ENCODE measurements at places on chromosomes 4 and X.
A peak's percentile ranks its signal among the peaks of the same experiment; 100 is the strongest.

DNA sequence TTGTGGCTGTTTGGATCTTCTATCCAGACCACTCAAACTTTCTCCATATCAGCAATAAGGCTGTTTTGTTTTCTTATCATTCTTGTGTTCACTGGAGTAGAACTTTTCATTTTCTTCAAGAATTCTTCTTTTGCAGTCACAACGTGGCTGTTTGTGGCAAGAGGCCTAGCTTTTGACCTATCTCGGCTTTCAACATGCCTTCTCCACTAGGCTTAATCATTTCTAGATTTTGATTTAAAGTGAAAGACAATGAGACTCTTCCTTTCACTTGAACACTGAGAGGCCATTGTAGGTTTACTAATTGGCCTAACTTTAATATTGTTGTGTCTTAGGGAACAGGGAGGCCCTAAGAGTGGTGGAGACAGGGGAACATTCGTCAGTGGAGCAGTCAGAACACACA lies 19.1 kb downstream of the FGF2 start:
- no peak for DNase-seq

GRCh38 chr4:87497159-87497558 lies 32.0 kb downstream of the SPARCL1 start:
- peak; percentile 32 for DNase-seq

GRCh38 chr4:169485086-169485485 lies 127.3 kb downstream of the NEK1 start:
- DNase-seq = no peak

- no peak for DNase-seq
Observed at GRCh38 chr4:184439856-184440594, 34.3 kb downstream of the IRF2 start.

DNA sequence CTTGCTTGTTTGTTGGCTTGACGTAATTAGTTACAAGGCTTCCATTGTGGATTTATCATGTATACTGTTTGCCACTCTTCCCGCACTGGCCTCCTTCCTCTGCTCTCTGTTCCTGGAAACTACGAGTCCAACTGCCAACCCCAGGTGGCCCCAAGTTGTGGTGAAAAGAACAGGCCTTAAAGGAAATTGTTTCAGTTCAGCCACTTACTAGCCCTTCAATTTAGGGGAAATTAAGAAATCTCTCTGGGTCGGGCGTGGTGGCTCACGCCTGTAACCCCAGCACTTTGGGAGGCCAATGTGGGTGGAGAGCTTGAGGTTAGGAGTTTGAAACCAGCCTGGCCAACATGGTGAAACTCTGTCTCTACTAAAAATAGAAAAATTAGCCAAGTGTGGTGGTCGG lies 28.0 kb downstream of the RBM47 start:
- DNase-seq = no peak

DNA sequence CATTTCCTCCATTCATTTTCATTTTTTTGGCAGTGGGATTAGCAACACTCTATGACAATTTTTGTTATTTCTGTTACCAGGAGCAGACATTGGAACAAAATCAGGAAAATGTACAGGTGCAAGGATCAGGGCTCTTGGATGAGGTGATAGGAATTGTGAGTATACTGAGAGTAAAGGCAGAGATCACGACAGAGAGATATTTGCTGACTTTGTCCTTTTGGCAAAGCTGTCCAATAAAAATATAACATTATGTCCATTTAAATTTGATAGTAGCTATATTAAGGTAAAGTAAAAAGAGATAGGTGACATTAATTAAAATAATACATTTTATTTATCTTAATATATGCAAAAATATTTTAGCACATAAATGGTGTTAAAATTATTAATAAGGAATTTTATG lies 373.1 kb upstream of the GNPDA2 start:
- DNase-seq = no peak

GRCh38 chr4:24472161-24472510 lies 112.2 kb downstream of the DHX15 start:
- no peak for DNase-seq

- no peak for DNase-seq
Observed at GRCh38 chr4:108426493-108426892, 193.9 kb upstream of the RPL34 start.

GRCh38 chrX:22542641-22543040 lies 269.9 kb downstream of the CBLL2 start:
- no peak for DNase-seq

- DNase-seq = no peak
Observed at GRCh38 chr4:76055421-76055820, 19.1 kb upstream of the ART3 start.

- DNase-seq = peak; percentile 35
Observed at GRCh38 chr4:90127223-90127705, at the start of gene CCSER1. TSS of gene CCSER1 (plus strand) at chr4:90127394.

DNA sequence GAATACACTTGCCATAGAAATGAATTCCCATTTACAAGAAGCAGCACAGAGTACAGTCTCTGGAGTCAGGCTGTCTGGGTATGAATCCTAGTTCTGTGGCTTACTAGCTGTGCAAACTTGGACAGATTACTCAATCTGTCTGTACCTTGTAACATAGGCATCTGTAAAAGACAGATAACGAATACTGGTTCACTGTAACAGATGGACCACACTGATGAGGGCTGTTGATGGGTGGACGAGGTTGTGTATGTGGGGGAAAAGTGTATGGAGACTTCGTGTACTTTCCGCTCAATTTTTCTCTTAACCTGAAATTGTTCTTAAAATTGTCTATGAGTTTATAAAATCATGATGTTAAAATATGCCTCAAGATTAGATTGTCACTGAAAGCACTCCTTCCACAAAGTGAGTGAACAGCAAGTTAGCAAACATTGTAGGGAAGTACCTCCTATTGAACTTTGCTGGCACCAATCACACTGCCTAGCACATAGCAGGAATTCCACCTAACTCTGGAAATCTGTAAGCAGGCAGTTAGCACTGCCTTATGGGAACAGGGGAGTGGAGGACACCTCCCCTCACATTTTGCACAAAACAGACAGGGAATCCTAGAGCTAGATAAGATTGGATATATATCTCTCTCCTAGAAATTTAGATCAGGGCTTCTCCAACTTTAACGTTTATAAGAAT lies 6.5 kb upstream of the EXOSC9 start:
- DNase-seq = no peak

DNA sequence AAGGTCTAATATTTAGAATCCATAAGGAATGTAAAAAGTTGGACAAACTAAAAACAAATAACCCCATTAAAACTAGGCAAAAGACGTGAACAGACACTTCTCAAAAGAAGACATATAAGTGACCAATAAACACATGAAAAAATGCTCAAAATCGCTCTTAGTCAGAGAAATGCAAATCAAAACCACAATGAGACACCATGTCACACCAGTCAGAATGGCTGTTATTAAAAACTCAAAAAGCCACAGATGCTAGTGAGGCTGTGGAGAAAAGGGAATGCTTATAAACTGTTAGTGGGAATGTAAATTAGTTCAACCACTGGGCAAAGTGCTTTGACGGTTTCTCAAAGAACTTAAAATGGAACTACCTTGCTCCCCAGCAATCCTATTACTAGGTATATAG lies 674.3 kb upstream of the MAGEB2 start:
- no peak for DNase-seq

- no peak for DNase-seq
Observed at GRCh38 chr4:158826882-158827281, 58.1 kb downstream of the FNIP2 start.

- no peak for DNase-seq
Observed at GRCh38 chr4:25405453-25405852, 28.4 kb downstream of the ANAPC4 start.

- DNase-seq = no peak
Observed at GRCh38 chr4:151744614-151745013, 16.2 kb downstream of the GATB start.

GRCh38 chrX:72368796-72369195 lies 63.1 kb upstream of the CITED1 start:
- no peak for DNase-seq

- DNase-seq = no peak
Observed at GRCh38 chrX:63735882-63736281, 49.1 kb downstream of the ARHGEF9 start.

DNA sequence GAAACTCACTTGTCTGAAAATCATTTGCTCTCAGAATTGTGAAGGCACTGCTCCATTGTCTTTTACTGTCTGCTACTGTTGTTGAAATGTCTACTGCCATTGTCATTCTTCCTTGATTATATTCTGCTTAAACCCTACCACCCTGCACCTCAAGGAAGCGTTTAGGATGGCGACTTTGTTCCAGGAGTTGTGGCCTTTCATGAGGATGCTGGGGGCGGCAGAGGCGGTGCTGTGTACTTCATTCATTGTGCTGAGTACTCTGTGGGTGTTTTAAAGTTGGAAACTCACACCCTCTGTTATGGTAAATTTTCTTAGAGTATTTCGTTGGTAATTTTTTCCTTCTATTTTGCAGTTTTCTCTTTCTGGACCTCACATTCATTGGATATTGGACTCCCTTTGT lies 258.9 kb downstream of the TENM3 start:
- no peak for DNase-seq

GRCh38 chr4:151690164-151690870 lies 70.5 kb downstream of the GATB start:
- DNase-seq = no peak

DNA sequence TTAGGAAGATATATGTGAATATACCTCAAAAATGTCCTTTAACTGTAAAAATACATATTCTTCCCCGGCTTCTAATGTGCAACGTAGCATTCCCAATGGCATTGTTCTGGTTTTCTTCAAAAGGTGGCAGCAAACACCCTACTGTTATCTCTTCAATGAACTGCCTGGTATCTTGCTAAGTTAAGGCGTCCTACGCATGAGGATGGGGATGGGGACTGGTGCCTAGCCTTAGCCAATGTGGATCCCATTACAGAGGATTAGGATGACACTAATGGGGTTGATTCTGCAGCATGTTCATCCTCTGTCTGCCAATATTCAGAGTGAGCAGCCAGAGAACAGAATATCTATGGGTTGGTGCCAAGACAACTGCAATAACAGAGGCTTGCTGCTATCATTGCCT lies 334.9 kb upstream of the ADGRL3 start:
- DNase-seq = no peak

DNA sequence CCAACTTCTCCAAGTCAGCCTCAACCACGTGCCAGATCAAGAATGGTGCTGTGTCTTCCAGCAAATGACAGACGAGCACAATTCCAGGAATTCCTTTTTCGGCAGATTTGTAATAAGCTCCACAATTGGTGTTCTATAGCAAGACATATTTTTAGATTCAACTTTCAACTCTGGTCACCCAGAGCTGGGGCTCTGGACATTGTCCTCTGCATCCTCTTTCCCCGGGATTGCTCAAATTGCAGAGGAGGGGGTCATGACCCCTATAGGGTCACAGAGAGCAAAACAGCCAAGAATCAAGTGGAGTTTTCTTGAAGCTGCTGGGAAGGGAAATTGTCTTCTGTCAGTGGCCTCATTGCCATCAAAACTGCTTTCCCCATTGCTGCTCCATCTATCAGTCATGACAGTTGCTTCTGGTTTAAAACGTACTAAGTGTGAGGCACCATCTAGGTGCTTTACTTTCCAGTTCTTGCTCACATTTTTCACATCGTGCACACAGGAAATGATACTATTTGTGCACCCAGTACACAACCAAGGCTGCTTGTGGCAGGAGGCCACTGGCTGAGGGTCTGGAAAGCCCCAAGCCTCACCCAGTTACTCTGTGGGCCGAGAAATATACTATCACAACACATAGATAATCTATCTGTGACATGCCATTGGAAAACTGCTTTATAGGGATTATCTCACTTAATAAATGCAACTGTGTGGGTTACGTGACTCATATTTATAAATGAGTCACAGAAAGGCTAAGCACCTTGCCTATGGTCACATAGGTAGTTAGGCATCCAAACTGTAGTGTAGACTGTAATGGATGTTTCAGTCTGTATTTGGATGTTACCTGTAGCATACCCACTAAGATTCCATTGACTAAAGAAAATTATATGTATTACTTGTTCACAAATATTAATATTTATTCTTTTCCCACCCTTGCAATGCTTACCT lies 91.7 kb upstream of the PHOX2B start:
- DNase-seq = no peak

DNA sequence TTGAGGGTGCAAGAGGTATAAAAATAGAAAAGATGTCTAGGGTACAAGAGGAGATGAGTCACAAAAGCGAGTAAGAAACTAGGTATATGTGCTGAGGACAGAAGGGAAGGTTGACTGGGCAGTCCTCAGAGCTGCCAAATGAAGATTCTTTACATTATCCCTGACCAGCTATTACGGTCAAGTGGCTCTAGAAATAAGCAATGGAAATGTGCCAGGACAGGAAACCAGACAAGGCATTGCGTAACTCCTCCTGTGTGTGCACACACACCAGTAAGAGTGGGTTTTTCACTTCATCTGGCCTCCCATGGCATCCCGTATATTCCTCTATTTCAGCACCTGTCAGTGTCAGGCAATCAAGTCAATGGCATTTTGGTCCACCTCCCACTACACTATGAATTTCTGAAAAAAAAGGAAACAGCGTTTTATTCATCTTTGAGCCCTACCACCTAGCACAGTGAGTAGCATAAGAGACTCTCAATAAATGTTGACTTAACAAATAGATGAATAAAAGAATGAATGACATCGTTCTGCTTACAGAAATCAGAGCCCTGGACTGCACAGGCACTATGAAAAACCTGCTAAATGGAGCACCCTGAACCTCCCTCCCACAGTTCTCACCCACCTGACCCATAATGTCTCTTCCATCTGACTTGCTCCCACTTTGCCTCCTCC lies 62.6 kb upstream of the KLF3 start:
- DNase-seq = no peak

- DNase-seq = no peak
Observed at GRCh38 chr4:107622006-107622405, 98.0 kb downstream of the PAPSS1 start.

GRCh38 chrX:151488677-151489076 lies 74.8 kb upstream of the PASD1 start:
- peak; percentile 26 for DNase-seq

- DNase-seq = no peak
Observed at GRCh38 chr4:2689114-2689513, 67.0 kb downstream of the TNIP2 start.

DNA sequence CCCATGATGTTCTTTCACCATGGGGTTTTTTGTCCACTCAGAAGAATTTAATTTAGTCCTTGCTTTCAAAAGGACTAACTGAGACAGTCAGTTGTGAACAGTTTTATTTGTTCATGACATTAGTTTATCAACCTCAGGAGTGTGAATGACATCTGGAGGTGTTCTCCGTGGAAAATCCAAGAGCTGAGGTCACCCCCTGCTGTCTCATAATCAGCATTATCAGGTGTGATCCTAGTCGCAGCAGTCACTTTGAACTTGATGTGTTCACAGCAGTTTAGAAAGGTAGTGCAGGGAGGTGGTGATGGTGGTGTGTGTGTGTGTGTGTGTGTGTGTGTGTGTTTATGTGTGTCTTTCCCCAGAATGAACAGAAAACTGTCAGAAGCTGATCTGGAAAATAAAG lies 1760.8 kb upstream of the PCDH10 start:
- DNase-seq = no peak

DNA sequence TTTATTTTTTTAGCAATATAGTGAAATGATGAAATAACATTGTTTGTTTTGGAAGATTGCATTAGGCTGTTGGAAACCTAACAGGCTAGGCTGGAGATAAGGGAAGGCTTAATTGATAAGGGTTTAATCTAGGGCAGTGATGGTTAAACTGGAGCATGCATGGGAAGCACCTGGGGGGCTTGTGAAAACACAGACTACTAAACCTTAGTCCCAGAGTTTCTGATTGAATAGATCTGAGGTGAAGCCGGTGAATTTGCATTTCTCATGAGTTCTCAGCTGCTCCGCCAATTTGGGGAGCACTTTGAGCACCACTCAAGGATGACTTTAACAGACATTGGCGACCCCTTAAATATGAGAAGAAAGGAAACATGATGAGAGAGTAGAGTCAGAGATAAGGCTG lies 11.5 kb downstream of the STK26 start:
- DNase-seq = no peak

- no peak for DNase-seq
Observed at GRCh38 chrX:101931136-101931487, 715 bp downstream of the ZMAT1 start.

All from activated T-cell treated with anti-CD3 and anti-CD28 coated beads, Interleukin-2, amount 50 U/mL, for 48 hours (primary cell).